ENCODE measurements at places on chromosomes 12 and 14.

DNA sequence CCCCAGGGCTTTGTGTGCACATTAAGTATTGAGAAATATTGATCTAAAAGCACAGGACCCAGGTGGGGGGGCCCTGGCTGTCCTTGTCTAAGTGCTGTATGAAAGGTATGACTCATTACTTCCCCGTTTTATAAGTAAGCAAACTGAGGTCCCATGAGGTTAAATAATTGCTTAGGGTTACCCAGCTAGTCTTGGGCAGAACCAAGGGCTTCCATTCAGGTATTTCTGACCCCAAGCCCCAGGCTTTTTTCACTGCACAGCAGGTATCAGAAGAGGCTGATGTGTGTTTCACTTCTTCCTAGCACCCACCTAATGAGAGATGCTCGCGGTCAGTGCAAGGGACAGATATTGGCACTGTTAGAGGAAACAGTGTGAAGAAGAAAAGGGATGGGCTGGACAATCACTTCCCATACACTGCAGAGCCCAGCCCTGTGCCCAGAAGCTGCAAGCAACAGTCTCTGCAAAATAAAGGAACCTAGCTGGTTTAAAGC lies 4.7 kb upstream of the TC2N start:
- DNase-seq: no peak

- DNase-seq: no peak
Measured at GRCh38 chr14:97411938-97412612, 614.9 kb downstream of the VRK1 start.

DNA sequence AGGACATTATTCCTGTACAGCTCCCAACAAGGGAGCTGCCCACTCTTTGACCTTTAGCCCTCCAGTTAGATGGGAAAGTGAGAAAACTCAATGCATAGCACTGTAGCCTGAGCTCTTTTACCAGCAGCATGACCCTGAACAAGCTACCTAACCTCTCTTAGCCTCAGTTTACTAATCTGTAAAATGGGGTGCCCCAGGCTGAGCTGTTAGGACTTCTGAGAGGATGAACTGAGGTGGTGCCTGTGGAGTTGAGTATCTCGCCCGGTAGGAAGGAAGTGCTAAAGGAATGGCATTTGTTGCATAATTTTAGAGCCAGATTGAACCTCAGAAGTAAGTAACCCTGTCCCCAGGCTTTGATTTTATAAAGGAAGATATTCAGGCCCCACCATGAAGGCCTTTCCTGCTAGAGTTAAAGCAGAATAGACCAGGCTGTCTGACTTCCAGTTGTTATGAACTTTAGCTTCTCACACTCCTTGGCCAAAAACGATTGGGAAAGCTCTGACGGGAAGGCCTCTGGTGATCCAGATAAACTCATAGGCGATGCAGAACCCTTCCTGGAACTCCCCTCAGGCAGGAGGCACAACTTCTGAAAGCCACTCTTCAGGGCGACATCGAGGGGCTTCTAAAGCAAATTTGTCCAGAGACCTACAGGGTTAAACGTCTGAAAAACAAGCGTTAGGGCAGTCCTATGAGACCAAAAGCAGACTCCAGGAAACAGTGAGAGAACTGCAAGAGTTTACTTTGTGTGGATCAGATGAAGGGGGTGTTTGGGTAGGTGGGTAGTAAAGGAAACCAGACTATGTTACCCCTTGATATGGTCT lies 2.5 kb upstream of the SERPINA10 start:
- DNase-seq: no peak

DNA sequence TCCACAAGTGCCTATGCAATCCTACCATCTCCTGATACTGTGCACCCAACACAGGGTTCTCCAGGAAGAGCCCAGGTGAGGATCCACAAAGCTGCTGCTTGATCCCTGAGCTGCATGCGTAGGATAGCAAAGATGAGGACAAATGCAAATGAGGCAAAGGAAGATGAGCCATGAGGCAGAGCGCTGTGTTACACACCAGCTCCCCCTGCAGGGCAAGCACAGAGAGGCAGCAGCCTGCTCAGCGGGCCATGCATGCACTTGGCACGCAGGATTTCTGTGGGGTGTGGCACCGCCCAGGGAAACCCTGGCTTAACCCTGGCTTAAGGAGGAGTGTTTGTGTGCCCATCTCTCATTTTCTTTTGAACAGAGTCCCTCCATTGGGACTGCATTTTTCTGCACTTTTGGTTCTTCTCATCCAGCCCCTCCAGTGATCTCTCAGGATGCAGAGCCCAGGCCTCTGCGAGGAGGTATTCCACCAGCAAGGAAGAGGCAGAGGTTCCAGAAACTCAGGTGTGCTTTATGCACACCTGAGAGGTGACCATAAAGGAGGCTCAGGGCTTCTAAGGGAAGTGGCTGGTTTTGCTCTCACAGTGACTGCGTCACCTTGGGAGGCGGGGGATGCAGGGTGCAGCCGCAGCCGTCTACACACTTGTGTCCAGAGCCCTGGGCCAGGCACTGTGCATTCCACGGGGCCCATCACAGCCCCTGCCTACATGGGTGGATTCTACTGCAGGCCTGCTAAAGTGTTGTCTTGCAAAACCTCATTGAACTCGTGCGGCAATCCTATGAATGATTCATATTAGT lies 973.3 kb upstream of the TMEM132C start:
- peak; percentile 9 for DNase-seq

DNA sequence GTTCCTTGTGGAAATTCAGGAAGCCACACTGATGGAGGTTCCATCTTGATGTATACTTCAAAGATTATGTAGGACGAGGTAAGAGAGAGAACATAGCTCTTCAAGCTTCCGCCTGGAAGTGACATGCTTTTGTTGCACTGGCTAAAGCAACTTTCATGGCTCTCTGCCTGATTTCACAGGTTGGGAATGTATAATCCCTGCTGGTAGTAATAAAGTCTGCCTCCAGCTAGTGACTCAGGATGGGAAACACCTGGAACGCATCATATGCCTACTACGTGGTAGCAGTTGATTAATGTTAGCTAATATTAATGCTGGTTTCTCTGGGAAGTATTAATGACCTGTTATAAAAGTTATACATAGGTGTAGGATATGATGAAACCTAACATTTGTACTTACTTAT lies 71.1 kb downstream of the PELI2 start:
- DNase-seq: no peak

DNA sequence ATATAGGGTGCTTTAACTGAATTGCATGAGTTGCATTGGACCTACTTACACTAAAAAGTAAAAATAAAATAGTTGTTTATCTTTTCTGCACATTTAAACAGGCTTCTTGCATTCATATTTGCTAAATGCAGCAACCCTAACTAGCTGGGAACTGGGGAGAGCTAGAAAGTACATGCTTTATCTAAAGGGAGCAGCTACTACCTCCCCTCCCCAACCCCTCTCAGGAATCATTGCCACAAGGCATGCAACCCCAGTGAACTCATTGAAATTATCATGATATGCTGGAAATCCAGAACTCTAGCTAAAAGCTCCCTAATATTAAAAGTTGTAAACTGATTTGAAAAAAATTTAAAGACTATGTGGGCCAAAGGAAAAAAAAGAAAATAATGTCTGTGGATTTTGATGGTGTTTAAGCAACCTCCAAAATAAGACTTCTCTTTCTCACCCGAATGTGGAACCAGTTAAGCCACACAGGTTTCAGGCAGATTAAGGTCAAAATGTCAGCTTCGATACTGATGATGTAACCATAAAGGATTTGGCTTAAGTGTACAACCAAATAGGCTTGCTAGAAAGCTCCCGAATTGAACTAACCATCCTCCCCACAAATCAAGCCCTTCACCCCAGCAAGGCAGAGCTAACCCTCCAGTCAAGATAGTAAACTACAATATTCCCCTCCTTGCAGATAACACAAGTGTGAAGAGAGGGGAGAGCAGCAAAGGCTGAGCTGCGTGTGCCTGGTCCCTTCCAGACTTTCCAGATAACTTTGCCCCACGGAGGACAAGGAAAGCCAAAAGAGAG lies 13.8 kb upstream of the POC1B start:
- no peak for DNase-seq

DNA sequence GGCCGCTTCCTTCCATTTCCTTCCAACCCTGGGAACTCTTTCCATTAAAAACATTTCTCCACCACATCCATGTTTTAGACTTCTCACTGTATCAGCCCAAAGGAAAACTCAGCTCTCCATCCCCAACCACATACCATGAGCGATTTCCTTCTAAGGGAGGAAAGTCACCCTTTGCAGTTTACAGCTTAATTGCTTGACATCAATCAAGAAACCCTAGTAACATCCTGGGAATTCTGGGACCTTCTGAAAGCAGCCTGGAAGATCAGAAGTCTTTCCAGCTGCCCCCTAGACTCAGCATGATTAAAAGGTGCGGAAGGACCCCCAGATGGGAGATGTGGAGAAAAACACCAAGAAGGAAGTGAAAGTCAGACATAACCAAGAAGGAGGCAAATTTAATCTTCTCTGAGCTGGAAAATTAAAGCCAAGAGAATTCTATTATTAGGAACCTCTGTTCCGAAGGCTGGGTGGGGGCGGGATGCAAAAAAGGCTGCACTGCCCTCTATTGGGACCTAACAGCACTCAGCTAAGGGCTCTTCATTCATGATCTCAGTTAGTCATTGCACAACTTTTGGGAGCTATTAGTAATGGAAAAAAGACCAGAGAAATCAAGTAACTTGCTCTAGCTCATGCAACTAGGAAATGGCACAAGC lies 73.3 kb upstream of the PLXNC1 start:
- no peak for DNase-seq

GRCh38 chr12:84969226-84969625 lies 56.6 kb upstream of the SLC6A15 start:
- no peak for DNase-seq

DNA sequence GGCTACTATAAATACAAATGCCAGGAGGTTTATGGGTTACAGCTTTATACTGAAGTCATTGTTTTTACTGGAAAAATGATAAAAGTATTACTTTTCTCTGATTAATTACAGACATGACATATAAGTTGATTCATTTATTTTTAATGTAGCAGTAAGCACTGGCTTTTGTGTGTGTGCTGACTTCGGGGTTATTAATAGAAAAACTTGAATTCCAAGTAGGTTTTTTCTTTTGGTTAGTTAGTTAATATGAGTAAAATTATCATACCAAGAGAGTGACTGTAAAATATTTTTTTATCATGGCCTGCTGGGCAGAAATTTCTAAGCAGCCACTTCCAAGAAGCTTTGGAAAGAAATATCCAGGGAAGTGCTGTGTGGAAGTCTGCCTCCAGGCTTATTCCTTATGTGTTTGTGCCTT lies 56.4 kb downstream of the IFT81 start:
- no peak for DNase-seq

GRCh38 chr14:93230539-93230938 lies 23.5 kb downstream of the UBR7 start:
- DNase-seq: no peak

DNA sequence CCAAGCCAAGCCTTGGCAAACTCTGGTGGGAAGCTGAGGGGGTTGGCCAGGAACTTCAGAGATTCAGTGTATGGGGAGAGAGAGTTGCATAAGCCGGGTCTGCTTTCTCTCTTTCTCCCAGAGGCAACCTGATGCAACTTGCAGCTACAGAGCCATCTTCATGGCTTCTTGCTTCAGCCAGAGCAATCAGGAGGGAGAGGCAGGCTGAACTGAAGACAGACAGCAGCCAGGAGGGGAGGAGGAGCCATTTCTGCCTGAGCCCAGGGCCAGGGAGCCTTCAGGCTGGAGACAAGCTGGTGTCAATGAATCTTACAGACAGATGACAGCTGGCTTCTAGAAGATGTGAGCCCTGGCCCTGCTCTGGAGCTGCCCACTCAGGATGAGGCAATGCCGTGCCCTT lies 18.7 kb downstream of the NPC2 start:
- no peak for DNase-seq

- DNase-seq: no peak
Measured at GRCh38 chr14:95274874-95275273, 44.8 kb downstream of the CLMN start.

- DNase-seq: no peak
Measured at GRCh38 chr12:28104903-28105864, 85.1 kb upstream of the CCDC91 start.

DNA sequence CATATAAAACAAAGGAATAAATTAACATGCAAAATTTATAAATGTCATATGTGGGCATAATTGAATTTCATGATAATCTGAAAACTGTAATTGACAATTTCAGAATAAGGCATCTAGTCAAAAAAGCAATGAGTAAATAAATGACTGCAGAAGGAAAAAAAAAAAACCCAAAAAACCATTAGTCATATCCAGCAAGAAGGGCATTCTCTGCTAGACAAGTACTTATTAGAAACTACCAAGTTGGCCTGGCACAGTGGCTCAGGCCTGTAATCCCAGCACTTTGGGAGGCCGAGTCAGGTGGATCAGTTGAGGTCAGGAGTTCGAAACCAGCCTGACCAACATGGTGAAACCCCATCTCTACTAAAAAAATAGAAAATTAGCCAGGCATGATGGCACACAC lies 17.5 kb downstream of the ZCRB1 start:
- DNase-seq: no peak

DNA sequence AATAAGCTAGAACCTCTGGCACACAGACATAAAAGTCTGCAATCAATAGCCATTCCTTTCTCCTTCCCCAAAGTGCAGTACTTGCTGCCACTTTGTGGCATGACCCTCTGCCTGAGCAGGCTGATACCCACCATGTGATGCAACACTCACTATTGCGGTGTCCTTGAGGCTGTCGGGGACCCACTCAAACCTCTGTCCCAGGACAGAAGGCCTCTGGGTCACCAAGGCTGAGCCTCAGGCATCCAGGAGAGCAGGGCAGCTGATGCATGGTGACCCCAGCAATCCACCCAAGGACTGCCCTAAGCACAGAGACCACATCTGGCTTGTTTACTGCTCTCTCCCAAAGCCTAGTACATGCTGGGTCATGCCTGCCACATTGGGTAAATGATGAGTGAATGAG lies 114.2 kb downstream of the DPF3 start:
- DNase-seq: no peak

GRCh38 chr12:33988197-33988805 lies 34.0 kb upstream of the ALG10 start:
- DNase-seq: no peak

DNA sequence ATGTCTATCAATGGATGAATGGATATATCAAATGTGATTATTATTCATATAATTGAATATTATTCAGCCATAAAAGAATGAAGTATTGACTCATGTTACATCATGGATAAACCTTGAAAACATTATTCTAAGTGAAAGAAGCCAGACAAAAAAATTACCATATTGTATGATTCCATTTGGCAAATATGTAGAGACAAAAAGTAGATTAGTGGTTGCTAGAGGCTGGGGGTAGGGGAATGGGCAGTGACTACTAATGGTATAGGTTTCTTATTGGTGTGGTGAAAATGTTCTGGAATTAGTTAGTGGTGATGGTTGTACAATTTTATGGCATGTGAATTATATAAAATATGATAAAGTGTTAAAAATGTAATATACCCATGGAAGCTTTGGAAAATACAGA lies 31.8 kb upstream of the GNS start:
- no peak for DNase-seq

DNA sequence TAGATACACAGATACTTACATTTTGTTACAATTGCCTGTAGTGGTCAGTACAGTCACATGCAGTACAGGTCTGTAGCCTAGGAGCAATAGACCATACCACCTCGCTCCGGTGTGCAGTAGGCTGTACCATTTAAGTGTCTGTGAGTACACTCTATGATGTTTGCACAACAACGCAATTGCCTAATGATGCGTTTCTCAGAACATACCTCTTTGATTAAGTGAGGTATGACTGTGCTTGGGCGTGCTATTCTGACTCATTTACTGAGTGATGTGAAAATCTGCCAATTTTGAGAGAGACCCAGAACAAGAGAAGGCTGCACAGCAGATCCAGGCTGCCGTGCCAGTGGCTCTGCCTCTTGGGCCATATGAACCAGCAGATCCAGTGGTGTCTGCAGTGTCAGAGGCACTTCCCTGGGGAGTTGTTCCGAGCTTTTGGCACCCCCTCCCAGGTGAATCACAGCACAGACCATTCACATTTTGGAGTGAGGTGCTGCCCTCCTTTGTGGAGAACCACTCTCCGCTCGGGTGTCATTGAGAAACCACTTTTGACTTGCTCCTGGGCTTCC lies 20.4 kb downstream of the DLK1 start:
- no peak for DNase-seq

Data from stimulated activated CD8-positive, alpha-beta memory T cell treated with anti-CD3 and anti-CD28 coated beads, Interleukin-15, amount 100 ng/mL, for 24 hours (primary cell).